ENCODE measurements at places on chromosomes 5 and 9.

GRCh38 chr9:97528529-97529230, 27.2 kb downstream of the TMOD1 start:
- no peak for DNase-seq

DNA sequence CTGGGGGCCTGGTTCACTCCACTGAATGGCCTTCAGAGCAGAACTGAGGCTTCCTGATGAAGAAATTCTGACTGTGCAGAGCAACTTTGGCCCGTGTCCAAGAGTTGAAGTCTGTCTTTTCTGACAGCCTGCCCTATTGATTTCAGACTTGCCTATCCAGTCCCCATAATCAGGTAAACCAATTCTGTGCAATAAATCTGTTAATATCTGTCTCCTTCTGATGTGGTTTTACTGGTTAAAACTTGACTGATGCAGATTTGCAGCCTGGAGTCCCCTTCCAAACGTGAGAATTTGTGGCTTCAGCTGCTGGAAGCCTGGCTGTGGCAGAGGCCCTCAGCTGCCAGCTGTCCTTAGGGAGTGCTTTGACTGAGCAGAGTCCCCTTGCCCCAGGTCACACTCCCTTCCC, 283.9 kb upstream of the ANKRD55 start:
- DNase-seq, result no peak

DNA sequence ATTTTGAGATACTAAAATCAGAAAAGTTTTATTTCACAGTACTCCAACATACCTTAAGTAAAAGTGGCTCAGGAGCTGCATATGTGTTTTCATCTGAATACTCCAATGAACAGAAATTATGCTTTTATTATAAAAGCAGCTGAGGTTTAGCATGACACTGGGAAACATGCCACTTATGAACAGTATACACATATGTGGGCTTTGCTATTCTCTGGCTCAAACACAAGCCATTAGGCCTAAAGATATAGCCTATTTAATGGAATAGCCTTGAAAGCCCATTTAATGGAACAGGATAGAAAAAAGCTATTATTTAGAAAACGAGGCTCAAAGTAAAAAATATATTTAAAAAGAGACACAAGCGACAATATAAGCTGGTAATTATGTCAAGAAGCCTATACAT, 74.1 kb downstream of the SLC38A9 start:
- DNase-seq, result no peak

DNA sequence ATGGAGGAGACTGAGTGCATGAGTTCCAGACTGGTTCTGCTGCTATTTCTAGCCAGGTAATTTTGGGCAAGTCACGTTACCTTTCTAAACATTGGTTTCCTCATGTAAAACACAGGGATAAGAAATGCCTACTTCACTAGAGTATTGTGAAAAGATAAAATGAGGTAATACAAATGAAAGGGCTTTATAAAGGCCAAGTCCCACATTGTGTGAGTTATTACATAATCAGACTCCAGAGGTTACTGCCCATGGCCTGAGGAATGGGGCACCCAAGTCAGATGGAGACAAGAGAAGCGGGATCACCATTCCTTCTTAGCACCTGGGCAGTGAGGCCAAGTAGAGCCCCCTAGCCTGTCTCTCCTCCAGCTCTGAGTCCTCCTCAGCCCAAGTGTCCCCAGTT, 7.5 kb downstream of the HBEGF start:
- DNase-seq, result no peak

DNA sequence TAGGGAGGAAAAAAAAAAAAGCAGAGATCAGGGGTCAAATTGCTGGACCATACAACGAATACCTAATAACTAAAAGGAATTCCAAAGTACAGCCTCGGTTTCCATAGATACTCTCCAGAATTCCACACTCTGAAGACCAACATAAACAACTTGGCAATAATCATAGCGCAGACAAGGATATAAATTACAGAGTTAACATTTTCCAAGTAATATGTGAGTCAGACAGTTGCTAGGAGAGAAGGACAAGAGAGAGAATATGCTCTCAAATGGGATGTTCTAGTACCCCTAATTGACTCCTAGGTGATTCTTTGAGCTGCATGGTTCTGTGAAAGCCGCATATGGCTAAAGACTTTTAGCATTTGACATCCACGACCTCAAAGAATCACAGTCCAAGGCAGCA, 165.2 kb downstream of the FRMD3 start:
- no peak for DNase-seq
